Gastrocnemius medialis (tissue), 4 donors: ENCODE measurements at places on chromosomes 13 and 19. TPM values are rescaled to one million over a fixed set of nuclear protein-coding genes. Genes with fewer than 3 reads are reported as not detected.

GRCh38 chr13:66128201-66128600, 1101.9 kb downstream of the PCDH9 start:
- H3K27ac ChIP-seq, result no peak overlapping the region
- H3K4me3 ChIP-seq, result no peak overlapping the region
- H3K36me3 ChIP-seq, result no peaks in the 10 kb centered on the region
- no peak for DNase-seq
- H3K4me1 ChIP-seq, result no peaks in the 10 kb centered on the region

- no peak for DNase-seq
- H3K27me3 ChIP-seq, result no peaks in the 10 kb centered on the region
- H3K4me3 ChIP-seq, result no peak overlapping the region
- no peaks in the 10 kb centered on the region for H3K36me3 ChIP-seq
These were observed 15.6 kb downstream of the LSM4 start for GRCh38 chr19:18307271-18307681.

DNA sequence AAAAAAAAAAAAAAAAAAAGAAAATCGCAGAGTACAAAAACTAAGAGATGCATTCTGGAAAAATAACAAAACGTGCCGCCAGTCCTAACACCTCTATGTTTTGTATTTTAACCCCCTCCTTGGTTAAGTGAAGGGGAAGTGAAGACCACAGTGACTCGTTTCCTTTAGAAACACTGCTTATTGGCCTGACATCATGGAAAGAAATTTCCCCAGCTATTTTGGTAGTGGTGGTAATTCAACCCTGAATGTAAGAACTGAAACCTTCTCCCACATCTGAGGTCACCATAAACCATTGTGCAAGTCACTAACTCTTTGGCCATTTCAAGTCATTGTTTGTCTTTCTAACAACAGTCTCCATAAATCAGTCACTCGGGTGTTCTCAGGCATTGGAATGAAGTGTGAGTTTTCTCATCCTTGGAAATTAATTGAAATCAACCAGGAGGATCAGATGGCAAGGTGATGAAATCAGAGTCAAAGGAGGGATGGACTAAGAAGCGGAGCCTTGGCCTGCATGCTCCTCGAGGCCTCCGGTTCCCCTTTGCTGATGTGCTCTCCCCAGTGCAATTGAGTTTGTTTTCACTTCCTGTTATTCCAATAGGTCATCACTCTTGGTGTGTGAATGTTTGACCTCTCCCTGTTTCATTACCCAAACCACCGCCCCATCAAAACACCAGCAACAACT, 443.9 kb downstream of the FGF9 start:
- no peak overlapping the region for H3K4me3 ChIP-seq
- no peak overlapping the region for H3K27ac ChIP-seq
- DNase-seq, result no peak
- H3K27me3 ChIP-seq, result no peaks in the 10 kb centered on the region
- H3K36me3 ChIP-seq, result no peaks in the 10 kb centered on the region

DNA sequence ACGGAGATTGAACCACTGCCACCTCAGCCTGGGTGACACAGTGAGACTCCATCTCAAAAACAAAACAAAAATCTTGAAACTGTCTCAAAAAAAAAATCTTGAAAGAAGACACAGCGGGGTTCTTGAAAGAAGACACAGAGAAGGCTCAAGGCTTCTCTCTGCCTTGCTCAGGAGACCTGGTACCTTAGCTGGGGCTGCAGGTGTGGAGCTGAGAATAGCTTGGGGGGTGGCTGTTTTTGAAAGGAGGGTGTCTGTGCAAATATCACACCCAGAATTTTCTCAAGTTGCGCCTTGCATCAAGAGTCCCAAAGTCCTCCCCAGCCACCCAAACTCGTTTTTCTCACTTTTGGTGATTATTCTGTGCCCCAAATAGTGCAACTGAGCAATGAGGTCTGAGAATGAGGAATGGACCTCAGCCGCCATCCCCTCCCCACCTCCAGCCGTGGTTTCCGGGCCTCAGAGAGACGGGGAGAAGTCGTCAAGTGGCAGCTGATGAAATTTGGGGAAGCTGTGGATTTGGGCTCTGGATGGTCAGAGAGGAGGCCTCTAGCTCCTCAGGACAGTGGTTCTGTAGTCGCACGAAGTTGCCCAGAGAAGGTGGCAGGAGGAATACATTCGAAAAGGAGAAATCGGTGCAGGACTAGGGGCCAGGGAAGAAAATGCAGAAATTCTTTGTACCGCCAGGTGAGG, 8.8 kb downstream of the S1PR2 start:
- no peaks in the 10 kb centered on the region for H3K27me3 ChIP-seq
- H3K27ac ChIP-seq, result no peak overlapping the region
- no peak overlapping the region for H3K4me3 ChIP-seq
- no peak for DNase-seq
- H3K36me3 ChIP-seq, result no peaks in the 10 kb centered on the region

GRCh38 chr19:6041991-6042481, 64.1 kb upstream of the RANBP3 start:
- H3K4me3 ChIP-seq, result no peak overlapping the region
- no peaks in the 10 kb centered on the region for H3K4me1 ChIP-seq
- no peak for DNase-seq
- H3K27me3 ChIP-seq, result no peaks in the 10 kb centered on the region

GRCh38 chr19:55694241-55694655, 19.2 kb downstream of the EPN1 start:
- no peaks in the 10 kb centered on the region for H3K4me1 ChIP-seq
- H3K36me3 ChIP-seq, result peaks cover 3% of the 10 kb centered on the region
- no peak overlapping the region for H3K27ac ChIP-seq
- no peak overlapping the region for H3K4me3 ChIP-seq
- H3K27me3 ChIP-seq, result no peaks in the 10 kb centered on the region

DNA sequence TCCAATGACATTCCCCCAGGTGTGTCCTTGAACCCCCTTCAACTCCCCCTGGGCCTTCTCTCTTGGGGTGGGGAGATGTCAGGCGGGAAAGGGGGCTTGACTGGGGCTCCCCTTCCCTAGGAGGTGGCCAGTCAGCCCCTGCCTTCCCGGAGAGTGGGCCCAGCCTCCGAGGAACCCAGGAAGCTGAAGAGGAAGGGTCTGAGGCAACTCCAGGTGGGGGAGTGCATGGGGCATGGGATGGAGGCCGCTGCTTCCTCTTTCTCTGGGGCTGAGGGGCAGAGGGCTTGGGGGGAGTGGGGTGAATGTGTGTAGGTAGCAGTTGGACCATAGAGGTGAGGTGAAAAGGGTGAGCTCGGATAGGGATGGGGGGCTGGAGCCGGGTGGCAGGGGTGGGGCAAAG, 2.7 kb upstream of the INAFM1 start:
- H3K4me1 ChIP-seq, result peaks cover 13% of the 10 kb centered on the region
- no peak for DNase-seq
- H3K27ac ChIP-seq, result no peak overlapping the region
- H3K27me3 ChIP-seq, result no peaks in the 10 kb centered on the region

The ZNF66 gene
- not detected for total RNA-seq

The AMH gene
- total RNA-seq, result 3.9 TPM

The CDC16 gene
- 21.0 TPM for total RNA-seq

The ZNF730 gene
- not detected for total RNA-seq
